Stimulated activated CD4-positive, alpha-beta T cell treated with anti-CD3 and anti-CD28 coated beads, Interleukin-1b, Interleukin-23, amount 100 ng/mL, for 1 hour (primary cell): ENCODE measurements at places on chromosomes 3 and 15.

GRCh38 chr15:33517944-33518343 lies 207.2 kb downstream of the RYR3 start:
- no peak for DNase-seq

- DNase-seq = no peak
Observed at GRCh38 chr15:85280203-85280602, 100.2 kb upstream of the AKAP13 start.

- DNase-seq = no peak
Observed at GRCh38 chr3:185656321-185656840, 70.3 kb downstream of the SENP2 start.

GRCh38 chr3:17645074-17645698 lies 97.2 kb downstream of the TBC1D5 start:
- DNase-seq = no peak

DNA sequence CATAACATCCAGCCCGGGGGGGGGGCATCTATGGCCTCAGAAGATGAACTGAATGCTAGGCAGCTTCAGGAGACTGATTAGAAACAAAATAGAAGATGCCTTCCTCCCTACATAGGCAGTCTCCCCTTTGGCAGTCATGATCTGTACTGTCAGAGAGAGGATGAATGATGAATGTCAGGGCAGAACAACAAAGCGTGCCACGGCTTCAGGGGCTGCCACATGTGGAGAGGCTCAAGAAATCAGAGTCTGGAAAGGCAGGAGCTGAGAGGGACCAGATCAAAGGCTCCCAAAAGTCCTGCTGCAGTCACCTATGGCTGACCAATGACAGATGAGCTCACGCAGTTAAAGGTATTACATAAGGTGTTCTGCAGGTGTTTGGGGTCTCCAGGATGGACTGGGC lies 180.4 kb downstream of the UACA start:
- DNase-seq = no peak

DNA sequence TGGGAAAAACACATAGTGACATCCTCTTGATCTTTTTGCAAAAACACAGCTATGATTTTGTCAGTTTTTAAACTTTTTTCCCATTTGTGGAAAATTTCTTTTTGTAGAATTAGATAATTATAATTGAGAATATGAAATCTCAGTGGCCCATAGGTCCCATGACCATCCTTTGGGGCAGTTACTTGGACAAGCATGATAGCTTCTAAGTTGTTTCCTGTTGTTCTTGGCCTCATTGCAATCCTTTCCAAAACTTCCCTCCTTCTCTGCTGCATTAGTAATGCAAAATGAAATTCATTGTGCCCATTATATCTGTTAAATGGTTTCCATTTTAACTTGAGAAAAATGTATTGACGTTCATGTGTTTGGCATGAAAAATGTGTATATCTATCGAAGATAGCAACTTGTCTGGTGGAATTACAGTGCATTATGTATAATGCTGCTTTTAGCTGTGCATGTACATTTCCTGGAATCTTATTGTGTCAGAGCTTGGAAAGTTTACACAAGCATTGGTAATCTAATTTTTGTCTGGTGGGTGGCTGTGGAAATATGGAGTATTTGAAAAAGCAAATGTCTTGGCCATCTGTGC lies 70.0 kb downstream of the MDFIC2 start:
- no peak for DNase-seq

GRCh38 chr15:63530235-63530634 lies 25.8 kb downstream of the USP3 start:
- no peak for DNase-seq

- DNase-seq = no peak
Observed at GRCh38 chr3:48406443-48407431, 23.1 kb downstream of the PLXNB1 start.

GRCh38 chr3:31858439-31858838 lies 122.6 kb downstream of the OSBPL10 start:
- no peak for DNase-seq

GRCh38 chr15:62060896-62061280 lies 641 bp upstream of the VPS13C start:
- no peak for DNase-seq

DNA sequence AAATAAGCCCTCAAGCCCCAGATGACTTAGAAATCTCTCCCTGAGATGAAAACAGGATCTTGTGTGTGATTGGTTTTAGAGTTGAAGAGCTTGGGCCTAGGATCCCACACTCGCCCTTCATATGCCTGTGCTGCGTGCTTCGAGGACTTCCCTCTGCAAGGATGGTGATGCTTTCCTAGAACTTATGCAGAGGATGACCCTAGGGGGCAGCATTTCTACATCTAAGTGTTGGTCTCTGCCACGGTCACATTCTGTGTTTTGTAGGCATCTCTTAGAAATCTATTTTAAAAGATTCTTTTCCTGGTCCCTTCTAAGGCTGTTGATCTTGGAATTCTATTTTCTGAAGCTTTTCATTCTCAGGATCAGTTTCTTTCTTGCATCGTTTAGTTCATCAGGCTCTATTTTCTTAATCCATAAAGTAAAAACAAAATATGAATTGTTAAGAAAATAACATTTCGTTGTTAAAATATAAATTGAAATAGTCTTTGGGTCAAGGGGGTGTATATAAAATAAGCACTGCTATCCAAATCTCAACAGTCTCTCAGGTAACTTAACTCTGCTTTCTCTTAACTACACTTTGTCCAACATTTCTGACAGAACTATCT lies 45.7 kb downstream of the WDR76 start:
- DNase-seq = no peak

DNA sequence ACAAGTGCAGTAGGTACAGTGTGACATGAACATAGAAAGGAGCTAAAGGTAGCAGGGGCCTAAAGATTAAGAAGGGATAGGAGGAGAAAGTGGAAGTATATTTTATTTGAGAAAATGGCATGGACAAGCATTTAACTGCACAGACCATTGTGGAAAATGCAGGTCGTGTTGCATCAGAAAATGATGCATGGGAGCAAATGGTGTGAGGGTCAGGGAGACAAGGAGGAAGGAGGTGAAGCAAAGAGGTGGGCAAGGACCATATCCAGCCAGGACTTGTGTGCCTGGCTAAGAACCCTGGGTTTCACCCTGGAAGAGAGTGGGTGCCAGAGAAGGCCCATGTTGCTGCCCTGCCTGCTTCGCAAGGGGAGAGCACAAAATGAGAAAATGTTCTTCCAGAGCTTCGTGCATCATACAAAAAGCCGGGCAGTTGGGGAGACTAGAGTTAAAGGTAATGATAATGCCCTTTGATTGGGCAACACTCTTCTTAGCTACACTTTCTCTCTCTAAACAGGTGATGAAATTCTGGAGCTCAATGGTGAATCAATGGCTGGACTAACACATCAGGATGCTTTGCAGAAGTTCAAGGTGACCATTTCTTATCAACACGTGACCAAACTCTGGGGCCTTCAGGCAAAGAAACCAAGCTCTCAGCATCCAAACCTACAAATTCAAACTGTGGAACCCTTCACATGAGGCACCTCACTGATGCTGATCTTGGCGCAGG lies 45.5 kb downstream of the STARD5 start:
- no peak for DNase-seq

GRCh38 chr3:169618894-169619792 lies 44.4 kb downstream of the MECOM start:
- DNase-seq = no peak

- no peak for DNase-seq
Observed at GRCh38 chr3:56806407-56806806, 4.7 kb upstream of the ARHGEF3 start.

- DNase-seq = no peak
Observed at GRCh38 chr3:38578081-38578475, 71.4 kb downstream of the SCN5A start.

GRCh38 chr3:57796261-57796660 lies 40.2 kb downstream of the SLMAP start:
- DNase-seq = no peak

GRCh38 chr3:71791634-71792033 lies 6.7 kb upstream of the PROK2 start:
- no peak for DNase-seq

- no peak for DNase-seq
Observed at GRCh38 chr3:135779024-135779423, 186.5 kb upstream of the PPP2R3A start.

DNA sequence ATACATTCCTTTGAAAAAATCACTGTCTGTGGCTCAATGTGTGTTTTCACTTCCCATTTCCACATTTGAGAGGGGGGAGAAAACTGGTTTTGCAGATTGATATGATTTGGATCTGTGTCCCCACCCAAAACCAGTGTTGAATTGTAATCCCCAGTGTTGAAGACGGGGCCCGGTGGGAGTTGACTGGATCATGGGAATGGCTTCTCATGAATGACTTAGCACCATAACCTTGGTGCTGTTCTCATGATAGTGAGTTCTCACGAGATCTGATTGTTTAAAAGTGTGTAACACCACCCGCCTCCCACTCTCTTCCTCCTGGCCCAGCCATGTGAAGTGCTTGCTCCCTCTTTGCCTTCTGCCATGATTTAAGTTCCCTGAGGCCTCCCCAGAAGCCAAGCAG lies 16.1 kb downstream of the TMEM207 start:
- no peak for DNase-seq

GRCh38 chr3:133206921-133207320 lies 168.7 kb downstream of the TMEM108 start:
- DNase-seq = no peak

GRCh38 chr3:109081746-109082510 lies 36.0 kb downstream of the MORC1 start:
- DNase-seq = no peak

GRCh38 chr15:74385733-74386132 lies 18.3 kb upstream of the CYP11A1 start:
- DNase-seq = no peak

DNA sequence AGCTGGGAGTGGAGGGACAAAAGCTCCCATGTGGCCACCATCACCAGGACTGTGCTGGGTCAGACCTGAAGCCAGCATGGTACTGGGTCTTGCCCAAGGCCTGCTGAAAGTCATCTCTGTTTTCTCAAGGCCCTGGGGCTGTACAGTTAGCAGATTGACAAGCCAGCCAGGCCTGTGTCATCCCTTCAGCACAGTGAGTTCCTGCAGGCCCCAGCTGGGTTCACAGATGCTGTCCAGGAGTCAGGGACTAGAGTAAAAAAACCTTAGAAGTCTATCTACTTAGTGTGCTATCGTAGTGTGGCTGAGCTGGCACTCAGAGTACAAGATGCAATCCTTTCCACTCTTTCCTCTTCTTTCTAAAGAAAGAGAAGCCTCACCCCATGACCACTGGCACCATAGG lies 246.0 kb upstream of the NAALADL2 start:
- DNase-seq = no peak

DNA sequence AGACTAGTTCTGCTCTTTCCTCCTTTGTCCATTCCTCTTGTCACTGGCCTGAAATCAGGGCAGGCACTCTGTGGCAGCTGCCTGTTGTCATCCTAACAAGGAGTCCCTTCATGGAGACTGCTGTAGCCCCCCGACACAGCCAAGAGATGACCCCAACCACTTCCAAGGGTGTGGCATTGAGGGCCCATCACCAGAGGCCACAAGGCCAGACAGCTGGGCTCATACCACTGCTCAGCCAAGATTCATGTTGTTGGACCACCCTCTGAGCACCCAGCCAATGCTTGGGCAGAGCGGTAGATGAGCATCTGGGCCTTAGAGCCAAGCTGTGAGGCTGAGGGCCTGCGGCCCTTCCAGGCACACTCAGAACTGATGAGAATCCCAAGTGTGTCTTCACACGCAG lies 85.4 kb downstream of the EPHB1 start:
- DNase-seq = no peak

GRCh38 chr3:10242182-10243065 lies 5.8 kb upstream of the TATDN2 start:
- peak; percentile 59 for DNase-seq

- no peak for DNase-seq
Observed at GRCh38 chr3:4340411-4341335, 37.5 kb downstream of the SETMAR start.

DNA sequence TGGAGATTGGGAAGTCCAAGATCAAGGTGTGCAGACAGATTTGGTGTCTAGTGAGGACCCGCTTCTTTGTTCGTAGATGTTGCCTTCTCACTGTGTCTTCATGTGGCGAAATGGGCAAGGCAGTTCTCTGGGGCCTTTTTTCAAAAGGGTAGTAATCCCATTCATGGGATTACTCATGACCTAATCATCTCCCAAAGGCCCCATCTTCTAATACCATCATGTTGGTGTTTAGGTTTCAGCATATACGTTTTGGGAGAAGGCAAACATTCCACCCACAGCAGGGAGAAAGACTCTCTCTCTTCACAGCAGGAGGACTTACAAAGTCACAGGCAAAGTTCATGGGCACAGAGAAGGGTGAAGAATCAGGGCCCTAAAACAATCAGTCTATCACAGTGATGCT lies 252.1 kb downstream of the RPLP1 start:
- DNase-seq = no peak

GRCh38 chr3:62277450-62277849 lies 95.9 kb downstream of the FEZF2 start:
- no peak for DNase-seq

DNA sequence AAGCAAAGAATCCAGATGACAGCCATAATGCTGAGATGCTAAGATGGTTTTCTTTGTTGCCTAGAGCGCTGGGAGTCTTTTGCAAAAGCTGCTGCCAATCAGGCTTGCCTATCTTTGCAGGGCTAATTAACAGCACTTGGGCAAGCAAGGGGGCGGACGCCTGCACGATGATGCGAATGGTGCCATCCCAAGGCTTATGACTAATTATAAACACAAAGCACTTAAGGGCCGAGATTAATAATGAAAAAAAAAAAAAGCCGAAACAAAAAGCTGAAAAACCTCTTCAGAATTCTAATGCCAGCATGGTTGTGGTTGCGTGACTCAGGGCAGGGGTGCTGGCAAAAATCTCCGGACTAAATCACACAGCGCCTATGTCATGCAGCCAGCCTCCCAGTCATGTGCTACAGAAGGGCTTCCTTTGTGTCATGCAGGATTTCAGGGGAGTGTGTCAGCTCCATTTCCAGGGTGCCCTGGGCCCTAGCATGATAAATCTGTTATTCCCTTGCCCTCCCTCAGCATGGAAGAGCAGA lies 185.0 kb upstream of the ANKRD28 start:
- no peak for DNase-seq
